ENCODE measurements at places on chromosomes 3 and 15.

GRCh38 chr15:33866101-33866737 lies 102.1 kb upstream of the CHRM5 start:
- no peak for DNase-seq

- DNase-seq = no peak
Observed at GRCh38 chr3:62114763-62115162, 258.6 kb downstream of the FEZF2 start.

- no peak for DNase-seq
Observed at GRCh38 chr3:114880078-114880477, 267.0 kb downstream of the ZBTB20 start.

DNA sequence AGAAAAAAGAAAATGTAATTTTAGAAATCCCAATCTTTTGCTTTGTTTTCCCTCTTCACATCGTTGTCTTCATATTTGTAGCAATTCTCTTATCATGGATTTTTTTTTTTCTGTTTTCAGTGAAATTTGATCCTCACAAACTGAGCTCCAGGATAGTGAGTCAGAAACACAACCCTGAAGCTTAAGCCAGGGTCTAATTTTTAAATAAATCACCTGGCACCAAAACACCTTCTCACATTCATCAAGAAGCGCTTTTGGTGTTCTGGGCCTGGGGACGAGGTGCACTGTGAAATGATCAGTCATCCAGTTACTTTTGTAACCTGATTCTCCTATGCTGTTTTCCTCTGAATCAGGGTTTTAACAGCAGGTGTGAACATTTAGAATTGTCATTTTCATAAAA lies 87.7 kb downstream of the REC114 start:
- no peak for DNase-seq

DNA sequence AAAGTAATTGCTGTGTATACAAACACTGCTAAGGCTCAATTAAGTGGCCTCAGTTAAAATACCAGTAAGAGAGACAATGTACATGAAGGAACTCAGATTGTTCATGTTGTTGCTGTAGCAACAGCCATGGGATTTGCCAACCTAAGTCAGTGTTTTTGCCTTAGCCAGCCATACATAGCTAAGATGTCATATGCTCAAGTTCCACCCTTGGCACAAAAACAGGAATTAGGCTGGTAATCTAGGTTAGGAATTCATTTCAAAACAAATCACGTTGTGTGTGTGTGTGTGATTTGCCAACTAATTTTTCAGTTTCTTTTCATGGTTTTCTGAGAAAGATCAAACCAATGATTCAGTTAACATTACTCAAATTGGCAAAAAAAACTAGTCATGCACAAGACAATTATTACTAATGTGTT lies 143.7 kb upstream of the KCNMB2 start:
- DNase-seq = peak; percentile 62

DNA sequence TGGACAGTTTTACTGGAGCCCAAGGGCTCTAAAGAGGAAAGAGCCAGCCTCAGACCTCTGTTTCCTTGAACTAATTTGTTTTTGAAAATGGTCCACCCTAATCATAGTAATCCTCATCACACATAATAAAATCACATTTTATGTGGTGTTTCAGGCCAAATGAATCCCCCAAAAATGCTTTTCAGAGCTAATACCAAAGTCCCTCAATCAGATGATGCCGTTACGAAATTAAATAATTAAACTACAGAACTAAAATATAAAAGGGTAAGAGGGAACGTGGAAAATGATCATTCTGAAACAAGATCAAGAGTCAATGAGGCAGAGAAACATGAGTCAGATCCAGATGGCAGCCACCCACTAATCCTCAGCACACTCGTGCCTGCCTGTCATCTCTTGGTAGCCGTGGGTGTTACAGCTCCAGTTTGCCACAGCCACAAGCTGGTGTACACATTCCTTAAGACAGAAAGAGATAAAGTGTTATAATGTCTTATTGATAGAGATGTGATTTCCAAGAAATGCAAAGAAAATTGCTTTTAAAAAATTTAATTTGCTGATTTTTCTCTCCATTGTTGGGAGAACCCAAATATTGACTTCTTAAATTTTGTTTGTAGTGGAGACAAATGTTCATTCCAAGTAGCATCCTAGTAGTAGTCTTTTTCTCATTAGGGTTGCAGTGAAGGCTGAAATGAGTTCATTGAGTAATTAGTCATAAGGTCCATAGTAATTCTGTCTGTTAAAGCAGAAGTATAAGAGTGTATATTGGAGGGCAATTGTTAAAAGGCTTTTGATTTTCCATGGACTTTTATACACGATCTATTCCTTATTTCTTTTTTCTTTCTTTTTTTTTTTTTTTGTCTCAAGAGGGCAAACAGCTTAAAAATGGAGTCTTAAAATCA lies 104.2 kb downstream of the AGBL1 start:
- DNase-seq = peak; percentile 19

GRCh38 chr3:62238431-62238830 lies 134.9 kb downstream of the FEZF2 start:
- DNase-seq = no peak
